ENCODE measurements at places on chromosomes 5 and 9.
A peak's percentile ranks its signal among the peaks of the same experiment; 100 is the strongest.

- no peak for DNase-seq
These were observed 2.1 kb upstream of the HAND1 start for GRCh38 chr5:154479944-154480750.

GRCh38 chr5:121138495-121138907, 674.4 kb downstream of the PRR16 start:
- no peak for DNase-seq

DNA sequence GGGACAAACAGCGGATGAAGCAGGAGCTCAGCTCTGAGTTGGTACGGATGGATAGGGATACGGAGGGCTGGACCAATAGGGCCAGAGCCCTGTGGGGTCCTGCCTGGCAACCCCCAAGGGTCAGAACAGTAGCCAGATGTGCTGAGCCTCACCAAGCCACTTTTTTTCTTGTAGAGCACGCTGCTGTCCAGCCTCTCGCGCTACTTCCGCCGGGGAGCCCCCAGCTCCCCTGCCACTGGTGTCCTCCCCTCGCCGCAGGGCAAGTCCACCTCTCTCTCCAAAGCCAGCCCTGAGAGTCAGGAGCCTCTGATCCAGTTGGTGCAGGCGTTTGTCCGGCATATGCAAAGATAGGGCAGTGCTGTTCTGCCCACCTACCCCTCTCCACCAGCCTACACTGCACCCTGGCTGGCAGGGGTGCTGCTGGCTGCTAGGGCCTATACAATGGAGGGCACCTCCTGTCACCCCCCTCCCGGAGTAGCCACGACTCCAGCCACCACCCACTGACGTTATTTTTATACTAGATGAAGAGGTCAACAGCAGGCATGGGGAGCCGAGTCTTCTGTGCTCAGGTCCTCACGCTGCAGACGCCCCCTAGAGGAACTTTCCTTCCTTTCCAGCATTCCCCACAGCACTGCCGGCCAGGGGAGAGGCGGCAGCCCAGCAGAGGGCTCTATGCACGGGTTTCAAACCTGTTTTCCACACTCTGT, 21.6 kb downstream of the SH3GLB2 start:
- DNase-seq = peak; percentile 63

GRCh38 chr9:124761196-124761595, 9.9 kb downstream of the NR6A1 start:
- DNase-seq = no peak

GRCh38 chr5:132069994-132070393, 3.6 kb upstream of the CSF2 start:
- DNase-seq = no peak

DNA sequence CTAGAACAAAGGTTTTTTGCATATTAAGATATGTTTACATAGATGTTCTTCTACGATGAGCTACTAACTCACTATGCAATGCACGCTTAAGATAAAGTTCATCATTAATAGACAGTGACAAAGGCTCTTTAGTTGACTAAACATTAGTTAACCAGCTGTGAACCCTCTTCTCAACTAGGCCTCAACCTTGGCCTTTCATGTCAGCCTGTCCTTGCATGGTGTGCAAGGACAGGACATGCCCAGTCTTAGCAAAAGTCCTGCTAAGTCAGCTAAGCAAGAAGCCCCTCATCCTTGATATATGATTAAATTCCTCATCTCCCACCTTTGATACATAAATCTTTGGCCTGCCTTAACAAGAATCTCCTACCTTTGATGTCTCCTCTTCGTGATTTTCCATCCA, 50.9 kb downstream of the PLPP1 start:
- no peak for DNase-seq

Data from activated CD4-positive, alpha-beta T cell treated with anti-CD3 and anti-CD28 coated beads, Interleukin-2, amount 50 U/mL, for 48 hours (primary cell).